ENCODE measurements at places on chromosomes 11 and 22. TPM values are rescaled to one million over a fixed set of nuclear protein-coding genes. Genes with fewer than 3 reads are reported as not detected.

- peaks cover 12% of the 10 kb centered on the region for H3K36me3 ChIP-seq
- no peaks in the 10 kb centered on the region for H3K27me3 ChIP-seq
- H3K27ac ChIP-seq = no peak overlapping the region
- H3K4me3 ChIP-seq = no peak overlapping the region
These were observed 4.8 kb downstream of the SAAL1 start for GRCh38 chr11:18100926-18101656.

GRCh38 chr11:128615076-128615475 lies 27.7 kb upstream of the ETS1 start:
- peaks cover 6% of the 10 kb centered on the region for H3K27me3 ChIP-seq
- no peak for DNase-seq
- H3K4me1 ChIP-seq = no peaks in the 10 kb centered on the region
- no peaks in the 10 kb centered on the region for H3K36me3 ChIP-seq

DNA sequence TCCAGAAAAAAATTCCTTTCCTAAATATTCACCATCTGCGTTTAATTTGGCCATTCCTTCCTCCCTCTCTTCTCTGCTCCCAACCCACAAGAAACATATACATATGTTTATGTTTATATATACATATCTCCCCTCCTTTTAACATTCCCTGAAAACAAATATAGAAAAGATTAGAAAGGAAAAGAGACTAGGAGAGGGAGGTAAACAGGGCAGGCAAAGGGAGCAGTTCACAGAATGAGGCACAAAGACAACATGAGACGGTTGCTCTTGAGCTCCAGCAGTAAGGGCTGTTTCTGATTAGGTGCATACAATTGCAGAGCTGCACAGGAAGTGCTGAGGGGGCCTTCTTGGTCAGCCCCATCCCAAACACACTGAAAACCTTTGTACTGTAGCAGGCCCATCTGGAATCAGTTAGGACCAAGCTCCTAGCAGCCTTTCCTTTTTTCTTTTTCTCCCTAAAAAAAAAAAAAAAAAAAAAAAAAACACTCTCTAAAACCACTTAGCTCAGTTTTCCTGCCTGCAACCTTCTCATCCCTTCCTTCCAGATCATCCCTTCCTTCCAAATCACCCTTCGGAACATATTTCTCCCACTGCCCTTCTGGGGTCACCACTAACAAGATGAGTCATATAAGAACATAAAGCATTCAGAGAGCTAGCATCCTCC lies 57.0 kb downstream of the RBFOX2 start:
- no peak overlapping the region for H3K4me3 ChIP-seq
- H3K4me1 ChIP-seq = no peaks in the 10 kb centered on the region
- DNase-seq = no peak
- H3K27ac ChIP-seq = no peak overlapping the region
- H3K36me3 ChIP-seq = no peaks in the 10 kb centered on the region
- H3K27me3 ChIP-seq = no peaks in the 10 kb centered on the region

- H3K27me3 ChIP-seq = peaks cover 27% of the 10 kb centered on the region
- H3K27ac ChIP-seq = no peak overlapping the region
- no peak for DNase-seq
- H3K4me1 ChIP-seq = no peaks in the 10 kb centered on the region
- H3K4me3 ChIP-seq = no peak overlapping the region
These were observed 10.5 kb downstream of the FGF3 start for GRCh38 chr11:69808667-69809086.

DNA sequence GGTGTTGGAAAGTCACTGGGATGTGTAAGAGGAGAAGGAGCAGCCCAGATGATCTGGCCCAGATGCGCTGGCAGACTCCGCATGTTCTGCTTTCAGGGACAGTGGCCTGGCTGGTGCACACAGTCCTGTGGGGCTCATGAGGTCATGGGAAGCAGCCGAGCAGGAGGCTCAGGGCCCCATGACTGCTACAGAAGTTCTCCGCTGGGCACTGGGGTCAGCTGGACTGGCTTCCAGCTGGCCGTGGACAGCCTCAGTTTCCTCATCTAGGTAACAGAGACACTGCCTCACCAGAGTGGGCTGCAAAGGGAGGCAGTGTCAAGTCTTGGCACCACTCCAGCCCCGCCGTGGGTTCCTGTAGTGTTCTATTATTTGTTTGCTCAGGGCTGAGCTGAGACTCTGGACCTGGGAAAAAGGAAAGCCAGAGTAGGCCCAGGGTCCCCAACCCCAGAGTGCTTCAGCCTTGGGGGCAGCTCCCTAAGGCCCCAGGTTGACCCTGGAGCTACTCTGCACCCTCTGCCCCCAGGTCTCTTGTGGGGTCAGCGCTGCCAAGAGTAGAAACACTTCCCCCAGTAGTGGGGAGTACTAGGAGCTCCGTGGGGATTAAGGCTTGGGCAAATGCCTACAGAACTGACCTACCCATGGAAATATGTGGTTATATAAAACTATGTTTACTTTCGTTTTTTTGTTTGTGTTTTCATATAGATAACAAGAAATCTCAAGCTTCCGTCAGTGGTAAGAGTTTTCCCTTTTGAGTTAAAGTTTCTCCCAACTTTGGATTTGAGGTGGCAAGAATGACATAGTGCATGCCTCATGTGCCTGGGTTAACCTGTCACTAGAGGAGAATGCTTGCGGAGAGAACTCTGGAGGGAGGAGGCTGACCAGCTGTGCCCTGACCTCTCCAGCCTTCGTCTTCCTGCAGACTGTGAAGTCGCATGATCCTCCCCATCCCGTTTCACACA lies 45.3 kb downstream of the MED15 start:
- H3K4me3 ChIP-seq = no peak overlapping the region
- H3K27ac ChIP-seq = no peak overlapping the region
- H3K4me1 ChIP-seq = no peaks in the 10 kb centered on the region
- peaks cover 63% of the 10 kb centered on the region for H3K36me3 ChIP-seq

DNA sequence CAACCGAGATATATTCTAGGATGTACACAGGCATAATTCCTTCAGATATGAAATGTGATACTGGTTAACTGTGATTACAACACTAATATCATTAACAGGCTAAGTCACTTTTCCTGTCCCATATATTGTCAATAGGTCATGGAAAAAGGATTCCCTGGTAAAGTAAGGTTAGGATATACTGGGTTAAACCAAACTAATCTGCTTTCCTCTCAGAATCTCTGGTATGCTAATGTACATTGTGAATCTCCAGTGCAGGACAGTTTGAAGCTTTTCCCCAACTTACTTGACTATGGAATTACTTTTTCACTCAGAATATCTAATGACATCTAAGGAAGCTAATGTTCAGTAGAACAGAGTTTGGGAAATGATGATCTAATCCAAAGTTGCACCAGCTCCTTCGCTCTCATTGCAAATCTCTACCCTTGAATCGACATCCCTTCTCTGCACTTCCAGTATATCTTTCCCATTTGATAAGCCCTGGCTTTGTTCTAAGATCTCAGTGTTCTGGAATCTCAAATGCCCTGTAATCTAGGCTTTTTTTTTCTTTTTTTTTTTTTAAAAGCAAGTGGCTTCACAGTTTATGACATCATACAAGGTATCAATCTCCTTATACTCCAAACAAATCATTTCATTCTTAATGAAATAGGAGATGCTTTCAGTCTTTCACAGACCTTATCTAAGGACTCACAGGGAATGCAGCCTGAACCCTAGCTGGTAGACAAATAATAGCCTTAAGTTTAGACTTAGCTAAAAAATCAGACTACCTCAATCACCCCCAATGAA lies 43.8 kb downstream of the COPB1 start:
- peaks cover 7% of the 10 kb centered on the region for H3K36me3 ChIP-seq
- no peak overlapping the region for H3K27ac ChIP-seq
- H3K4me1 ChIP-seq = peaks cover 7% of the 10 kb centered on the region
- no peaks in the 10 kb centered on the region for H3K27me3 ChIP-seq
- H3K4me3 ChIP-seq = no peak overlapping the region

- no peaks in the 10 kb centered on the region for H3K36me3 ChIP-seq
- no peaks in the 10 kb centered on the region for H3K4me1 ChIP-seq
- H3K27me3 ChIP-seq = no peaks in the 10 kb centered on the region
- DNase-seq = no peak
- no peak overlapping the region for H3K4me3 ChIP-seq
- H3K27ac ChIP-seq = no peak overlapping the region
These were observed 407.3 kb downstream of the NXPE2 start for GRCh38 chr11:115085461-115086210.

GRCh38 chr22:38023045-38023444 lies 34.2 kb upstream of the PICK1 start:
- no peaks in the 10 kb centered on the region for H3K4me1 ChIP-seq
- H3K36me3 ChIP-seq = no peaks in the 10 kb centered on the region
- no peak for DNase-seq
- no peak overlapping the region for H3K4me3 ChIP-seq

- H3K27ac ChIP-seq = no peak overlapping the region
- H3K27me3 ChIP-seq = peaks cover 5% of the 10 kb centered on the region
- DNase-seq = no peak
- no peak overlapping the region for H3K4me3 ChIP-seq
- H3K36me3 ChIP-seq = no peaks in the 10 kb centered on the region
- no peaks in the 10 kb centered on the region for H3K4me1 ChIP-seq
These were observed 164.0 kb upstream of the SYT13 start for GRCh38 chr11:45450189-45450588.

DNA sequence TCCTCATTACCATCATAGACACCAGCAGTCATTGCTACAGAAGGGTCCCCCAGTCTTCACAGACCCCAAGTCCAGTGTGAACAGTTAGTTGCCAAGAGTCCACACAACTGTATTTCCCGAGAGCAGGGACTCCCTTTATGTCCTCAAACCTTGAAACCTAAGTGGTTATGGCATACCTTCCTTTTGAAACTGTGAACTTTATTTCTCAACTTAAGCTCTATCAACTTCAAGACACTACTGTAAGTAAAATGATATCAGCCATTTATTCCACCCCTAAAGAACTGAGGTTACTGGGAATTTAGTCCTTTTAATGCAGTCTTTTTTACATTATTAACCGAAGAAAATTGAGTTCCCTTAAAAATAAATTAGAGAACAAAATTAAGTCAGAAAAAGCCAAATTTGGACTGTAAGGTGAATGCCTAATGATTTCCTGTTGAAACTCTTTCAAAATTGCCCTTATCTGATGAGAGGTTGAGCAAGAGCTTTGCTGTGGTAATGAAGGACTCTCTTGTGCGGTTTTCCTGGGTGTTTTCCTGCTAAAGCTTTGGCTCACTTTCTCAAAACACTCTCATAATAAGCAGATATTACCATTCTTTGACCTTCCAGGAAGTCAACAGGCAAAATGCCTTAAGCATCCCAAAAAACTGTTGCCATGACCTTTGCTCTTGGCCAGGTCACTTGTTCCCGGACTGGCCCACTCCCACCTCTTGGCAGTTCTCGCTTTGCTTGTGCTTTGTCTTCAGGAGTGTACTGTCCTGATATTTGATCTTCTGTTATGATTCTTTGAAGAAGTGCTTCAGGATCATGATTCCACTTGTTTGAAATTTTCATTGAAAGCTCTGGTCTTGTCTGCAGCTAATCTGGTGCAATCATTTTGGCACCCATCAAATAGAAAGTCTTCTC lies 765.4 kb upstream of the ANO3 start:
- peaks cover 12% of the 10 kb centered on the region for H3K4me1 ChIP-seq
- H3K27ac ChIP-seq = no peak overlapping the region
- no peak for DNase-seq
- no peaks in the 10 kb centered on the region for H3K36me3 ChIP-seq

DNA sequence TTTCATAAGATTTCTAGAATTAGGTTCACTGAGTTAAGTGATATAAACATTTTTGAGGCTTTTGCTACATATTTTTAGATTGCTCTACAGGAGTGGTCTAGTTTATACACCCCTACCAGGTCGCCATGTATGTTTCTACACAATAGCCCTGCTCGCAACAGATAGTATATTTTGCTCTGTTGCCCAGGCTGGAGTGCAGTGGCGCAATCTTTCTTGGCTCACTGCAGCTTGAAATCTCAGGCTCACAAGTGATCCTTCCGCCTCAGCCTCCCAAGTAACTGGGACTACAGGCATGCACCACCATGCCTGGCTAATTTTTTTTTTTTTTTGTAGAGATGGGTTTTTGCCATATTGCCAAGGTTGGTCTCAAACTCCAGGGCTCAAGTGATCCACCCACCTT lies 10.4 kb downstream of the ZNRF3 start:
- no peak overlapping the region for H3K4me3 ChIP-seq
- H3K27ac ChIP-seq = peak overlapping the region; percentile 53
- H3K4me1 ChIP-seq = peaks cover 50% of the 10 kb centered on the region
- H3K27me3 ChIP-seq = no peaks in the 10 kb centered on the region
- H3K36me3 ChIP-seq = no peaks in the 10 kb centered on the region

DNA sequence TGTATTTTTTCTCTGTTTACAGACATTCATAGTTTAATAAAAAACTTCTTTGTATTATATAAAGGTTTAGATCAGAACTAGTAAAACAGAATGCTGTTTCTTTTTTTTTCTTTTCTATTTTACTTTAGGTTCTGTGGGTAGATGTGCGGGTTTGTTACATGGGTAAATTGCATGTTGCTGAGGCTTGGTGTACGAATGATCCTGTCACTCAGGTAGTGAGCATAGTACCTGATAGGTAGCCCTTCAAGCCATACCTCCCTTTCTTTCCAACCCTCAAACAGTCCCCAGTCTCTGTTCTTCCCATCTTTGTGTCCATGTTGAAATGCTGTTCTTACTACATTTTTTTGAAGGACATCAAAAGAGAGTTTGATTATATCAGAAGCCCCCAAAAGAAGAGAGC lies 3.2 kb downstream of the ATM start:
- peaks cover 5% of the 10 kb centered on the region for H3K36me3 ChIP-seq
- H3K27ac ChIP-seq = no peak overlapping the region
- no peak overlapping the region for H3K4me3 ChIP-seq

GRCh38 chr22:43996170-43996980 lies 27.7 kb upstream of the PARVB start:
- no peak for DNase-seq
- H3K27me3 ChIP-seq = no peaks in the 10 kb centered on the region
- H3K27ac ChIP-seq = no peak overlapping the region

- H3K27ac ChIP-seq = no peak overlapping the region
- H3K4me1 ChIP-seq = no peaks in the 10 kb centered on the region
- H3K27me3 ChIP-seq = no peaks in the 10 kb centered on the region
- H3K4me3 ChIP-seq = no peak overlapping the region
These were observed 967.1 kb downstream of the BRD1 start for GRCh38 chr22:48860557-48860956.

- H3K36me3 ChIP-seq = no peaks in the 10 kb centered on the region
- no peaks in the 10 kb centered on the region for H3K4me1 ChIP-seq
- no peak overlapping the region for H3K27ac ChIP-seq
- H3K27me3 ChIP-seq = peaks cover 26% of the 10 kb centered on the region
These were observed 7.3 kb downstream of the LMO2 start for GRCh38 chr11:33884601-33885000.

The OR52E6 gene
- polyA plus RNA-seq = not detected

The TMEM191B gene
- 0.45 TPM for polyA plus RNA-seq

The NLRP10 gene
- polyA plus RNA-seq = 19.1 TPM

The PATE2 gene
- polyA plus RNA-seq = not detected

The MCHR1 gene
- polyA plus RNA-seq = 0.12 TPM

The DTX4 gene
- 1.6 TPM for polyA plus RNA-seq

The LDLRAD3 gene
- 11.8 TPM for polyA plus RNA-seq

The ANO9 gene
- 17.7 TPM for polyA plus RNA-seq

The SORL1 gene
- 46.1 TPM for polyA plus RNA-seq

The SLC6A5 gene
- not detected for polyA plus RNA-seq

The INPPL1 gene
- polyA plus RNA-seq = 53.7 TPM

All from keratinocyte (primary cell).